ENCODE measurements at places on chromosomes 11 and 22.
A peak's percentile ranks its signal among the peaks of the same experiment; 100 is the strongest.

DNA sequence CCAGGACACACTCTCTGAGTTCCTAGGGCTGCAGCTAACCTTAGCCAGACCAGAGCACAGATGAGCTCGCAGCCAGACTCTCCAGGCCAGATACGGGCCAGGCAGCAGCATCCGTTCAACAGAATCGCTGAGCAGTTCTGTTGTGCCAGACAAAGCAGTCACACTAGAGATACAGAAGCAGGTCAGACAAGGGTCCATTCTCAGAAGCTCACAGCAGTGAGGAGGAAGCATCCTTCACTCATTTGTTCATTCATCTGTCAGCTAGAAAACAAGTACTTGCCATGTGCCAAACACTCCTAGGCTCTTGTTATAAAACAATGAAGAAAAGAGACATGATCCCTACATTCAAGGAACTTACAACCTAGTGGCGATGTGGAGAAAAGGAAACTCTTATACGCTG, 2.6 kb downstream of the LMO2 start:
- DNase-seq = no peak

GRCh38 chr11:102191832-102192231, 81.6 kb downstream of the YAP1 start:
- DNase-seq = peak; percentile 31

- no peak for DNase-seq
These were observed 56.7 kb downstream of the APOL3 start for GRCh38 chr22:36103891-36104290.

DNA sequence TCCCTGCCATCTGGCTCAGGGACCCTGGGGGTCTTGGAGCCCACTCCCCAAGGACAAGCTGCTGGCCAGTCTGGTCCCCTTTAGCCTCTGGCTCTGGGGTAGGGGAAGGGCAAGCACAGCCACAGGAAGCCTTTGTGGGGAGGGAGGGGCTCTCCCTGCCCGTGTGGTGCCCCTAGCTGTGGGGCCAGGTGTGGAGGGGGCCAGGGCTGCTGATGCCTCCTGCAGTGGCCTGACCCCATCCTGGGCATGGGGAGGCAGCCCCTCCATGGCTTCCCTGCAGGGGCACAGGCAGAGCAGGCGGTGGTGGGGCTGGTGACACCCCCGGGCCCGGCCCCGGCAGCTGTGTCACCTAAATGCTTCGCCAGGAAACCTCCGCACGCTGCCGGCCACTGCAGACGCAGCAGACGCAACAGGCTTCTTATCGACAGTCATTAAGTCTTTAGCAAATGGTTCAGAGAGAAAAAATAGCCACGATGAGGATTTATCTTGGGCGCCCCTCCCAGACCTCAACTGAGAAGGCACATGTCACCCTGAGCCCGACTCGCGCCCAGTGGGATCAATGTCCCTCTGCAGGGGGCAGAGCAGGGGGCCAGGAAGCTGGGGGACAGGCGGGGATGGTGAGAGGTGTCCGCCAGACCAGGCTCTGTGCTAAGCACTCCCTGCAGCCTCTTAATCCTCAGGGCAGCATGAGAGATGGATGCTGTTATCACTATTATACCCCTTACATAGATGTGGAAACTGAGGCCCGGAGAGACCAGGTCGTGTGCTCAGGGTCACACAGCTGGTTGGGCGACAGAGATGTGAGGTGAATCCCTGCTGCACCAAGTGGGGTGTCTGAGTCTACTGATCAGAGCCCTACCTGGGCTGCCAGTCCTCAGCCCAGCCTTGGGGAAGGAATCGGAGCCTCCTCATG, 33.9 kb downstream of the FLRT1 start:
- no peak for DNase-seq

- no peak for DNase-seq
These were observed 13.8 kb downstream of the LARGE1 start for GRCh38 chr22:33906475-33906874.

- no peak for DNase-seq
These were observed 321.9 kb downstream of the MIAT start for GRCh38 chr22:26979294-26979693.

DNA sequence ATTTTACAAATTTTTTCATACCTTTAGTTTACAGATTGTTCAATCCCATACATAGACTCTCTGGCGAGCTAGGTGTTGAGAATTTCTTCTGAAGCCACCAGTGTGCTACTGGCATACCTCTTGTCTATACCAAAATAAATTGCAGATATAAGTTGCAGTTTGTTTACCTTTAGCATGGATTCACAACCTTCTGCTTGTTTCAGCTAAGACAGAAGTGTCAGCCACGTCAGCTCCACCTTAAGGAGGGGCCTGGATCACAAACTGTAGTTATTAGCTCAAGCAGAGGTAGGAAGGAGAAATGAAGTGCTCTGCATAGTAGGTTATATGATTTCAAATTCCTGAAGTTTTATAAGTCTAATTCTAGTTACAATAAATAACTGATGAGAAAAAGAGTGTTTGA, at the start of gene NXPE4:
Gene NXPE4 (minus strand): TSS at position 216 of the 400 bp plus-strand sequence. CDS start 1,027 bp downstream, outside the sequence.
- no peak for DNase-seq

DNA sequence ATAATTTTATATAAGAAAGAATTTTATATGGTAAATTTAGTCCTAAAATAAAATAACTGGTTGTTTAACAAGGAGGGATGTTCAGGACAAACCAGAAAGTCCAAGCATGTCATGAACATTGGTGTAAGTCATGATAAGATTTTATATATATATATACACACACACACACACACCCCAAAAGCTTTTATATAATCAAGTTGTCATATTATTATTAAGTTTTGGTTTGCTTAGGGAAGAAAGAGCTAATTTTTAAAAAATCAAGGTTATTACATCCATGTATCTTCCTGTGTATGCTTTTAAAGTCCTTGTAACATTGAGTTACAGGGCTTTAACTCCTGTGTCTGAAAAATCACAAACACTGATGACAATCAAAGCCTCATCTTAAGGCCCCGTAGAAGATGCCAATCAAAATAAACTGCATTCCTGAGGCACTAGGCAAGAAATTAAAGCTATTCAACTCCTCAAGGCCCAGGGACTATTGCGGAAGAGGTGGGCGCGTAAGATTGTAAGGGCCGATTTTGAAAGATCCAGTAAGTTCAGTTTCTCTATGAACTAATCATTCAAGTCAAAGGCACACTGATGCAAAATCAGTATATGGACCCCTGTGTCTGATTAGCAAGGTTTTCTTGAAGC, 16.8 kb downstream of the APOL6 start:
- DNase-seq = no peak

GRCh38 chr11:119368121-119369034, 13.1 kb downstream of the USP2 start:
- DNase-seq = peak; percentile 42

- DNase-seq = peak; percentile 72
These were observed 74.4 kb downstream of the ARHGAP32 start for GRCh38 chr11:129117595-129118350.

DNA sequence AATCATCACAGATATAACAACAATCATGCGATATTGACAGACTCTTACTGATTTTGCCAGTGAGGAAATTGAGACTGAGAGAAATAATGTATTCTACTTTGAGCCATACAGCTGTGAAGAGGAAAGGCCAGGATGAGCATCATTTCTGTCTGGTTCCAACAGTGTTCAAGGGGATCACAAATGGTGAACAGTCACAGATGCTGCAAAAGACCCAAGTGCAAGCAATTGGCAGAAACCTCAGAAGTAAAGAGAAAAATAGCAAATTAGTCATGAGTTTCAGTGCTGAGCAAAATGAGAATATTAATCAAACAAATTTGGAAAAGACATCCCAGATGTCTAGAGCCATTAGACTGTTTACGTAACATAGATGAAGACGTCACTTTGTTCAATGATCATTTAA, 114.1 kb downstream of the RAB38 start:
- DNase-seq = no peak

- peak; percentile 68 for DNase-seq
These were observed 7.7 kb upstream of the F2 start for GRCh38 chr11:46711303-46711702.

Data from EH (cell line).